ENCODE measurements at places on chromosomes 7 and 10. TPM values are rescaled to one million over a fixed set of nuclear protein-coding genes. Genes with fewer than 3 reads are reported as not detected.

The WDR86 gene
- 0.29 TPM for total RNA-seq

The SPDYE1 gene
- total RNA-seq: 0.20 TPM

The PRLHR gene
- not detected for total RNA-seq

The PARP12 gene
- total RNA-seq: 215 TPM

The BUB3 gene
- total RNA-seq: 282 TPM

The TRIP6 gene
- 39.3 TPM for total RNA-seq

The RAPGEF5 gene
- 0.99 TPM for total RNA-seq

The KLLN gene
- 0.84 TPM for total RNA-seq

The GSDME gene
- 0.96 TPM for total RNA-seq

The LIPJ gene
- total RNA-seq: not detected

The HTRA1 gene
- total RNA-seq: not detected

The SFRP5 gene
- total RNA-seq: not detected

The ITGB8 gene
- 0.06 TPM for total RNA-seq

The ZC3HAV1L gene
- total RNA-seq: 17.9 TPM

The ICA1 gene
- total RNA-seq: 3.4 TPM

The HDAC9 gene
- 2.9 TPM for total RNA-seq

The EBF3 gene
- total RNA-seq: not detected

The TFAM gene
- 80.8 TPM for total RNA-seq

The WDR11 gene
- total RNA-seq: 44.1 TPM

The NHLRC2 gene
- total RNA-seq: 36.4 TPM

The CYP2C19 gene
- total RNA-seq: not detected

The SFTPA1 gene
- not detected for total RNA-seq

The GIMAP2 gene
- total RNA-seq: 80.0 TPM

The TAS2R5 gene
- 1.4 TPM for total RNA-seq

The ZNF804B gene
- not detected for total RNA-seq

The ELFN1 gene
- not detected for total RNA-seq

The CUZD1 gene
- 2.8 TPM for total RNA-seq

The CTAGE4 gene
- total RNA-seq: 1.2 TPM

The BAIAP2L1 gene
- 1.1 TPM for total RNA-seq

The PTN gene
- not detected for total RNA-seq

The TMEM229A gene
- not detected for total RNA-seq

The TMEM196 gene
- total RNA-seq: not detected

The NRAP gene
- total RNA-seq: not detected

The ASIC3 gene
- 3.9 TPM for total RNA-seq

The GRID1 gene
- total RNA-seq: not detected

The OPN1SW gene
- total RNA-seq: not detected

The GRM3 gene
- not detected for total RNA-seq

The GGCT gene
- 58.8 TPM for total RNA-seq

The LARP4B gene
- total RNA-seq: 126 TPM

The IDI2 gene
- not detected for total RNA-seq

The NEUROG3 gene
- total RNA-seq: not detected

The PVRIG gene
- 45.2 TPM for total RNA-seq

The RAMP3 gene
- not detected for total RNA-seq

The ST8SIA6 gene
- total RNA-seq: not detected

The TIMM23B gene
- total RNA-seq: 19.6 TPM

The LRRD1 gene
- total RNA-seq: not detected

The TAS2R41 gene
- not detected for total RNA-seq

The NUTM2B gene
- total RNA-seq: 1.3 TPM

The CPED1 gene
- 0.16 TPM for total RNA-seq

The BMPER gene
- not detected for total RNA-seq

The FAM13C gene
- total RNA-seq: not detected

The SLC13A1 gene
- total RNA-seq: not detected

The MKX gene
- not detected for total RNA-seq

The FAM25G gene
- total RNA-seq: not detected

The OR6V1 gene
- total RNA-seq: not detected

The URGCP gene
- total RNA-seq: 24.3 TPM

The CYP2C18 gene
- not detected for total RNA-seq

All from activated CD8-positive, alpha-beta memory T cell treated with anti-CD3 and anti-CD28 coated beads, Interleukin-2, amount 10 ng/mL, durations not matched to agents 7 days and 5 days (primary cell).